NCI-H460 (cell line): ENCODE measurements at places on chromosomes 13 and 19.

- no peak for DNase-seq
These were observed 539.8 kb upstream of the PCDH9 start for GRCh38 chr13:67769987-67770341.

DNA sequence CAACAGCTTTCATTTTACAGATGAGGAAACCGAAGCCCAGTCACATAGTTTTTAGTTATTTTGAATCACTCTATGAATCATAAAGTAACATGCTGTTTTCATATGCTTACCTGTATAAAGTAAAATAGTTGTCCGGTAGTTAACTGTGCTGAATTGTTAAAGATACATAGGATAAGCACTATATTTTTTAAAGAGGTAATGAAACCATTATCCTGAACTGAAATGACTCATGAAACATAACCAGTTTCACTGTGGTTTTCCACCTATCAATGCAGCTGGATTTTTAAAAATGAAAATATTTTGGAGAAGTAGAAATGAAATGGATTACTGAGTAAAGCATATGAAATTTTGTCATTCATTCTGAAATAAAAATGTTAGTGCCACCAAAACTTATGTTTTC, 655.0 kb downstream of the OLFM4 start:
- no peak for DNase-seq

- no peak for DNase-seq
These were observed 23.2 kb upstream of the EEF1AKMT1 start for GRCh38 chr13:20796791-20797508.

GRCh38 chr13:79870123-79870522, 389.2 kb downstream of the NDFIP2 start:
- no peak for DNase-seq

DNA sequence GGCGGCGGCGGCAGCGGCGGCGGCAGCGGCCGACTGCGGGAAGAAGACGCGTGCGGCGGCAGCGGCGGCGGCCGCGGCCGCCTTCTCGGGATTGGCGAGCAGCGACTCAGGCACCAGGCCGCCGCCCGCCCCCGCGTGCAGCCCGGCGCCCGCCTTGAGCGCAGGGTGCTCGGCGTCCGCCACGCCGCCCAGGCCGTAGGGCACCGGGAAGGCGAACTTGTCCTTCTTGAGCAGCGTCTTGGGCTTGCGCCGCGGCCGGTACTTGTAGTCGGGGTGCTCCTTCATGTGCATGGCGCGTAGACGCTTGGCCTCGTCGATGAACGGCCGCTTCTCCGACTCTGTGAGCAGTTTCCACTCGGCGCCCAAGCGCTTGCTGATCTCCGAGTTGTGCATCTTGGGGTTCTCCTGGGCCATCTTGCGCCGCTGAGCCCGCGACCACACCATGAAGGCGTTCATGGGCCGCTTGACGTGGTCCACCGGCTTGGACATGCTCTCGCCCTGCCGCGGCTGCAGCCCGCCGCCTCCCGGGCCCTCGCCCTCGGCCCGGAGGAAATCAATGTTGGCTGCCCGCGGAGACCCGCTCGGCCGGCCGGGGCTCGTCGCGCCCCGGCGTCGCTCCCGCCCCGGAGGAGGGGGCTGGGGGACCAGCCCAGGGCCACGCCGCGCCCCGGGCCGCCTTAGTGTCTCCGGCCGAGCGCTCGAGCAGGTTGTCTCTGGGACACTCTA, 621 bp downstream of the SOX21 start:
- no peak for DNase-seq

DNA sequence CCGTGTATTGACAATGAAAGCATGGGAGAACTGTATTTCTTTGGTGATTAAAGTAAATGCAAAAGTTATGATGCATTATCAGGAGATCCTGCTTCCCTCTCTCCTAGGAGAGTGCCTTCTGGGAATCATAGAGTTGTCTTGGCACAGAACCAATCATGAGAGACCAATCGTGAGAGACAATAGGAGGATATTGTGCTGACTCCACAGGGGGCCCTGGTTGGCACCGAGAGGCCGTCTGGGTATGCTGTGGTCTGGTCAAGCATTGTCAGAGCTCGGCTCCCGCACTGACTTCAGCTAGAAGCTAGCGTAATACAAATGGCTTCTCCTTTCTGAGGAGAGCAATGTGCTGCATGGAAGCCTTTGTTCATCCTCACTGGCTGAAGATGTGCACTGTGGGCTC, 131.5 kb upstream of the GJB6 start:
- DNase-seq, result no peak

- DNase-seq, result no peak
These were observed 2.8 kb downstream of the ZFP36 start for GRCh38 chr19:39409208-39410016.

- DNase-seq, result no peak
These were observed 39.9 kb downstream of the STARD13 start for GRCh38 chr13:33245505-33246158.

- no peak for DNase-seq
These were observed 3.3 kb downstream of the PCDH17 start for GRCh38 chr13:57634839-57635165.

DNA sequence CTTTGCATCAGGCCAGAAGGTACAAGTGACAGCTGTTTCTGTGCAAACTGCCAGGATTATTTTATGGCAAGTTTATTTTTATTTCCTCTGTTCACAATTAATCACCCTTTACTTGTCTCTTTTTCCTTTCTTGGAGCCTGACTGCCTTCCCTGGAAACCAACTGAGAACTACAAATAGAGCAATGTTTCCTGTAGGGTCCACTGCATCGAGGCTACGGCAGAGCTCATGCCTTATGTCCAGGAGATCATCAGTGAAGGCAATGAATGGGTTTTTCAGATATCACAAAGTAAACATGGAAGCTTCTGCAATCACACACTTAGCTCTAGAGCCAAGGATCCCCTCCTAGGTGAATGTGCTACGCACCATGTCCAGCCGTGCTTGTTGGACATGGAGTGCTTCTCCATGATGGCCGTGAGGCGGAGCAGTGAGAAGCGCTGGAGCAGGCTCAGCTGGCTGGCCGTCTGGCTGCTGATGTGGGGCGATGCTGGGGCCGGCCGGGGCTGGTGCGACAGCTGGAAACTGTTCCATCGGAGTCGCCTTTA, 110.9 kb downstream of the KL start:
- DNase-seq, result no peak

DNA sequence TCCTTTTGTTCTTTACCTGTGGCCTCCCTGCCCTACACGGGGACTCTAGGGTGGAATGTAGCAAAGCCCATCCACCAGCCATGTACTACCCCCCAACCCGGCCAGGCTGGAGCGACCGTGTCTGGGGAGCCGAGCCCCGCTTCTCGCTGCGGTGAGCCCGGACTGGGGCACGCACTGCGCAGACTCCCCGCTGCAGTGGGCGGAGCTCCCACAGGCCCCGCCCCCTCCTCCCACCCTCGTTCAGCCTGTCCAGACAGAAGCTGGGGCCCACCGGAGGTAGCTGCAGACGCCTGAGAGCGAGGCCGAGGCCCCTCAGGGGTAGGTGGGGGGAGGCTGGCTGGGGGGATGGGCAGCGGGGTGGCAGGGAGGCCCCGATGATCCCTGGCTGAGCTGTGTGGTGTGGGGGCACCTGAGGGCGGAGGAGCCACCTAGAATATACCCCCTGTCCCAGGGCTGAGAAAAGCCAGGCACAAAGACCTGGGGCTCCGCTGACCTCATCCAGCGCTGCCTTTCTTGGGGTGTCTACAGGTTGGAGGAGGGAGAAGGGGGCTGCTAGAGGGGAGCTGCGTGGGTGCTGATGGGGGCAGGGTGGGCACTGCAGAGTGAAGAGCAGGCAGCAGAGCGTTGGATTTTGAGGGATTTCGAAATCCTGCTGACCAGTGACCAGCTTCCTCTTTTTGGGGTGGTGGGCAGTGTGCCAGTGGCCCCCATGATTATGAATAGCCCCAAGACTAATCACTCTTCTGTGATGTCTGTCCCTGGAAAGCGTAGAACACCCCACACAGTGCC, 17.3 kb downstream of the PLD3 start:
- DNase-seq, result no peak

DNA sequence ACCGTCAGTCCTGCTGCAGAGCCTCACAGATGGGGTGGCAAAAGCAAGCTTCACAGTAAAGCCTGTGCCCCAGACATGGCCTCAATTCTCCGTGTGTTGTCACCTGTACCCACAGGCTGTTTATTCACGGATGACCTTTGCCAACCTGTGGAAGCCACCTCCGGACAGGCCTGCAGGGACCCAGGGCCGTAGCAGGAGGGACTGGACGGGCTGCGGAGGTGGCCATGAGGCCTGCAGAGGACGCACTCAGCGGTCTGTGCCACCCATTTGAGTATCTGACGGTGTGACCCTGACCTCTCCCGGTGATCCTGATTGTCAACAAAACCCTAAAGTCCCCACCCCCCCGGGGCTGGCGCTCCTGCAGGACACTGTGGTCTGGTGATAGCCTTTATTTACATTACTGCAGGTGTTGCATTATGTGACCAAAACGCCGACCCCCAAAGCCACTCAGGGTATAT, 7.8 kb upstream of the KLF16 start:
- no peak for DNase-seq

GRCh38 chr13:35477386-35477946, 977 bp upstream of the MAB21L1 start:
- DNase-seq, result no peak

GRCh38 chr13:48626077-48626449, 27.7 kb upstream of the CYSLTR2 start:
- no peak for DNase-seq

- DNase-seq, result no peak
These were observed 3.8 kb downstream of the RNF126 start for GRCh38 chr19:658916-659839.

GRCh38 chr13:37201081-37201480, 95.6 kb upstream of the CSNK1A1L start:
- no peak for DNase-seq

DNA sequence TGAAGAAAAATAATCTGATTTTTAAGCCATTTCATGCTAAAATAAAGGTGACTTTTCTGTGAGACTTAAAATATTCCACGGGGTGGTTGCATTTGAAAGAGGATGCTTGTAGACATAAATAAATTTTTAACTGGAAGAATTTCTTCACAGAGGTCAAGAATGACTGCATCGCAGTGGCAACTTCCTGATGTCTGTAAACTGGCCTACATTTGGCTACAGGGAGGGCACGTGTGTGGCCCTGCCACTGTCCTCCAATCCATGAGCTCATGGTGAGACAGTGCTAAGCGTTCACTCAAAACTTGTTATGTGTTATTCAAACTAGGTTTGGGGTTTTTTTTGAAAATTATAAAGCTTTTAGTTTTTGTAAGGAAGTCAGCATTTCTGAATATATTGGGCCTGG, 1089.3 kb downstream of the EFNB2 start:
- DNase-seq, result no peak

DNA sequence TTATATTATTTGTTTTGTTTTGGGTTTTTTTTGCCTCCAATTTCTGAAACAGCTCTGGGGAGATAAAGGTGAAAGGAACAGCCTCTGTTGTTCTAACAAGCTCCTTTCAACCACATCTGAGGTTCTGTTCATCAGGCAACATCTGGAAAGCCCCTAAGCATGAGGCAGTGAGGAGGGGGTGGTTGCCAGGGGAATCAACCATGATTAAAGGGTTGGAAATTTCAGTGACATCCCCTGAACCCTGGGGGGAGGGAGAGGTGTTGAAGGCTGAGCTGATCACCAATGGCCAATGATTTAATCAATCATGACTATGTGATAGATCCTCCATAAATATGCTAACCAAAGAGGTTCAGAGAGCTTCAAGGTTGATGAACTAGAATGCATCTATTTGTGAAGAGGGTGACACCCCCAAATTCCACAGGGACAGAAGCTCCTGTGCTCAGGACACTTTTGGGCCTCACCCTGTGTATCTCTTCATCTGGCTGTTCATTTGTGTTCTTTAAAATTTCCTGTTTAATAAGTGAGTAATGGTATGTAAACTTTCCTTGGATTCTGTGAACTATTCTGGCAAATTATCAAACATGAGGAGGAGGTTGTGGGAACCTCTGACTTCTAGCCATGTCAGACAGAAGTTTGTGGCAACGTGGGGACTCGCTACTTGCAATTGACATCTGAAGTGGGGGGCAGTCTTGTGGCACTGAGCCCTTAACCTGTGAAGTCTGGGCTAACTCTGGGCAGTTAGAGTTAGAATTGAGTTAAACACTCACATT, 221.3 kb downstream of the NHLRC3 start:
- DNase-seq, result no peak

- no peak for DNase-seq
These were observed 11.1 kb downstream of the TEX101 start for GRCh38 chr19:43425567-43426392.

GRCh38 chr13:105655046-105655445, 880.4 kb downstream of the EFNB2 start:
- no peak for DNase-seq
